Left renal pelvis (tissue), 4 donors: ENCODE measurements at places on chromosomes 7 and 10.

- no peak for DNase-seq
These were observed 34.5 kb upstream of the CD36 start for GRCh38 chr7:80603940-80604339.

DNA sequence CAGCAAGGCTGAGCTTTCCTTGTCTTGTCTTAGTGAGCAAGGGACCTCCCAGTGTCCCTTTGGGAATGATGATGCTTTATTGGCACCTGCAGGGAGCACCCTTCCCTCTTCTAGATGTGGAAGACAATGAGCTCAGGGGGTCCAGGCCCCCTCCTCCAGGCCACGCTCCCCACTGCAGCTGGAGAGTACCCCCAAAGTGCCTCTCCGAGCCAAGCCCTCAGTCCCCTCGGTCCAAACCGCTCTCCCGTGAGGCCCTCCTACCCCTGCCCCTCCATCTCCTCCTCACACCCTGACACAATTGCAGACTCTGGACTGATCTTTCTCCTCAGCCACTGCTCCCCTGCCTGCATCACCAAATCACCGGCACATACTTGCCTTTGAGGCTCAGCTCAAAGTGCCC is 16.7 kb downstream of the RBP3 start:
- no peak for DNase-seq

- no peak for DNase-seq
These were observed 122.1 kb downstream of the EGFR start for GRCh38 chr7:55140941-55141278.

DNA sequence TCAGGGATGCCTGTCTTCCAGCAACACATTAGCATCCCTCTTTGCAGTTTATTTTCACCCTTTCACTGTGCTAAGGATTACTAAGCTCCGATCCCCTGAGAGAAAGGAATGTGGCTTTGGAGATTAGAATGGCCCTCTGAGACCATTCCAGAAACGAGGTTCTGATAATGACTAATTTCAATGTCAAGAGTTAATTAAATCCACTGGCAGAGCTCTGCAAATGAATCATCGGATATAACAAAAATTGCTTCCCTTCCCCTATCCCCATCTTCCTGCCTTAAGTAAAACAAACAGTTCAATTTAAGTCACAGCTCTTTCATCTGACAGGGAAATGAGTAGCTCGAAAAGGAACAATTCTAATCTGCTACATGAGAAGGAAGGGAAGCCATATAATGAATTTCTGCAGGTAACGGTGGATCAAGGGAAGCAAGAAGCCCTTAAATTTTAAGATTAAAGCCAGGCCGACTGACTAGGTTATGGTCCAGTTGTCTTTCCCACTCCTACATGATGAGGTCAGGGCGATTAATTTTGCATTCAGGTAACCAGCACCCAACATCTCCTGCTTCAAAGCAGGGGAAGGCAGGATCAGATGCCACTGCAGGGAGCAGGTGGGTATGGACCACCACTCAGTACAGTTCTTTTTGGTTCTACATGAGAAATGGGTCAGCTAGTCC is 50.5 kb downstream of the MALSU1 start:
- DNase-seq, result no peak
